ENCODE measurements at places on chromosomes 2 and 18.

GRCh38 chr2:1606046-1606400, 138.3 kb downstream of the PXDN start:
- no peak for DNase-seq

DNA sequence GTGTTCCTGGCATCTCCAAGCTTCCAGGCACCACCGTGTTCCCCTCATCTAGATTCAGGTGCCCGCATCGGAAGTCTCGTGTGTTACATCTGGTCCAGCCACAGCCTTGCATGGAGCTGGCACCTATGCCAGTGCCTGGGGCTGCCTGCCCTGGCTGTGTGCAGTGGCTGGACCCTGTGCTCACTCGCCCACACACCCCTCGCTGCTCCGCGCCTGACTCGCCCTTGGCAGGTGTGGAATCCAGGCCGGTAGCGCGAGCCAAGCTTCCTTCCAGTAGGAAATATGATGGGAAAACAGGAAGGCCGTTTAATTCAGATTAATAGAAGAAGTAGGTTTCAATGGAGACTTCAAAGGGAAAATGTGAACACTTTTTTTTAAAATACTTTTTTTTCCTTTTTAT, 78.0 kb downstream of the PTPN4 start:
- DNase-seq: no peak

GRCh38 chr18:60656553-60656952, 284.0 kb upstream of the MC4R start:
- DNase-seq: no peak

GRCh38 chr2:148781544-148781943, 93.5 kb upstream of the KIF5C start:
- DNase-seq: no peak

GRCh38 chr18:74175658-74176057, 27.3 kb downstream of the TIMM21 start:
- DNase-seq: no peak

- DNase-seq: no peak
These were observed at the start of gene MCFD2 for GRCh38 chr2:46915281-46915810. Gene MCFD2, minus strand, starts transcription at chr2:46915806. Its CDS starts 6,635 bp downstream, at chr2:46909171.

DNA sequence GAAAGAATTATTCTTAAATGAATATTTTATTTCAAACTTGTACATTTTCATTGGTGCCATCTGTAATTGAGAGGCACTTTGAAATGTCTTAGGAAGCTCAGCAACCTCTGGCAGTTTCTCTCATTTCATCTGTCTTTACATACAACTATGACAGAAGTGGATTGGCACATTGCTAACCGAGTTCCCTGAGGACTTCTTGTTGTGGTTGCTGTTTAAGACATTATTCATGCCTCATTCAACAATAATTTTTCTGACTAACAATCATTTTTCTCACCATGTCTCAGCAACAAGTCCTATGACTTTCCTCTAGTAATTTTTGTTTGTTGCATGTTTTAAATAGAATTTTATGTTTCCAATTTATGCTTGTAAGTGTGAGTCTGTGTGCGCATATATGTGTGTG, 284.0 kb upstream of the CWC22 start:
- DNase-seq: peak; percentile 69

- no peak for DNase-seq
These were observed 52.0 kb downstream of the KIF5C start for GRCh38 chr2:148926981-148927401.

GRCh38 chr2:217398860-217399259, 539.0 kb upstream of the TNP1 start:
- no peak for DNase-seq

DNA sequence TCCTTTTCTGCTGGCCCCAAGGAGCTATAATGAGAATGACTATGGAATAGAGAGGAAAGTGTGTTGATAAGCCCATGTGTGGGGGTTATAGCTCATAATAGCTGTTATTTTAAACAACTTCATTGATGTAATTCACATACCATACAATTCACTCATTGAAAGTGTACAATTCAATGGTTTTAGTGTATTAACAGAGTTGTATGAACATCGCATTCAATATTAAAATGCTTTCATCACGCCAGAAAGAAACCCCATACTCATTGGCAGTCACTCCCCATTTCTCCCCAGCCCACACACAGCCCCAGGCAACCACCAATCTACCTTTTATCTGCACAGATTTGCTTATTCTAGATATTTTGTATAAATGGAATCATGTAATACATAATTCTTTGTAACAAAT, 139.6 kb upstream of the CYP1B1 start:
- no peak for DNase-seq

DNA sequence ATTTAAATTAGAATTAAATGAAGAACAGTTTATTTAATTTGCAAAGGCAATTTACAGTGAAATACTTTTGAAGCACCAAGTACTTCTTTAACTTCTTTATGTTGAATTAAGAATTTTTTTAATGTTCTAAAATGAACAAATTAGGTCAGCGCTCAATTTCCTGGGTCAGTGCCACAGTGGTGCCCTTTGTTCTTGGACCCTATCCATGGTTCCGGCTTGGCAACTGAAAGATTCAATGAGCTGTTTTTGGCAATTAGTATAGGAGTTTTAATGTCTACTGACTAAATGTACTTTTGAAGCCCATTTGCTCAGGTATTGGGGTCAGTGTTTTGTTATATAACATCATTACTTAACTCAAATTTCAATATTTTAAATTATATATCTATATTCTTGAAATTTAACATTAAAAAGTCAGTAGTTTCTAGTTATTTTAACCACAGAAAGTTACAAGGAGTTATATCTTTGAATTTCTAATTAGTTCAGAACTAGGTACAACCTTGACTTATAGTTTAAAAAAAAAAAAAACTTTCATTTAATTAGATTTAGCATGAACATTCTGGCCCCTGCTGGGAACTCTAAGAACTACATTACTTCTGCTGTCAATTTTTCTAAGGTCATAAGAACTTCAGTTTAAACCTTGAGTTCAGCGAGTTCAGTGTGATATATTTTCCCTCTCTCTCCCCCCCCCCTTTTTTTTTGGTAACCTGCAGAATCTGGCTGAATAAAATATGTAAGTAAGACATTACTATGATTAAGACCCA, 7.6 kb upstream of the MSTN start:
- peak; percentile 66 for DNase-seq

GRCh38 chr2:29561181-29561580, 360.2 kb downstream of the ALK start:
- peak; percentile 64 for DNase-seq

Measured in fibroblast of skin of abdomen (primary cell).